ENCODE measurements at places on chromosomes 6 and 20.

GRCh38 chr20:37904845-37905373 lies 2.0 kb downstream of the VSTM2L start:
- DNase-seq: no peak

- DNase-seq: no peak
These were observed 343.3 kb downstream of the ADGRB3 start for GRCh38 chr6:68978411-68978810.

- peak; percentile 74 for DNase-seq
These were observed at the start of gene POLR1H for GRCh38 chr6:30061092-30061857. Gene POLR1H (plus strand): TSS chr6:30061265. CDS start chr6:30061525, 260 bp downstream.

- DNase-seq: no peak
These were observed 33.6 kb downstream of the TMX4 start for GRCh38 chr20:7985916-7986315.

DNA sequence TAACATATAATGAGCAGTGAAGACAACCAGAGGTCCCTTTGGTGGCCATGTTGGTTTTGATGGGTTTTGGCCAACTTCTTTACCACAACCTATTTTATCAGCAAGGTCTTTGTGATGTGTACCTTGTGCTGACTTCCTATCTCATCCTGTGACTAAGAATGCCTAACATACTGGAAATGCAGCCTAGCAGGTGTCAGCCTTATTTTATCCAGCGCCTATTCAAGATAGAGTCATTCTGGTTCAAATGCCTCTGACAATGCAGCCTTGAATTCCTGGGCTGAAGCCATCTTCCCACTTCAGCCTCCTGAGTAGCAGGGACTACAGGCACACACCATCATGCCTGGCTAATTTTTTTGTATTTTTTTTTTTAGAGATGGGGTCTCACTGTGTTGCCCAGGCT lies 7.8 kb upstream of the TRIM38 start:
- no peak for DNase-seq

DNA sequence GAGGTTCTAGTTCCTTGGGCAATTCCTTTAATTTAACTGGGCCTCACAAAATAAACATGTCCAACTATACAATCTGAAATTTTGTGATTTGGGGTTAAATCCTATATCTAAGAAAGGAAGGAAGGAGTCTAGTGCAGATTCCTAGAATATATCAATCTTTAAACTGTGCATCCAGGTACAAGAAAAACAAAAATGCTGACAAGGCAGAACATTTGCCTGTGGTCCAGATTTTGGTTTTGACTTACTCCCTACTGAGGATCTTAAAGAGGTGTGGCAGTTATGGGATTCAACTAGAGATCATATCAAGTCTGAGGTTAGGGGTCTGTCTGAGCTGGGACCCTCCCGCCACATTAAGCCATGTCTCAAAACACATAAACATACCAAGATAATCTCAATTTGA lies 17.7 kb upstream of the COX7A2 start:
- DNase-seq: no peak

DNA sequence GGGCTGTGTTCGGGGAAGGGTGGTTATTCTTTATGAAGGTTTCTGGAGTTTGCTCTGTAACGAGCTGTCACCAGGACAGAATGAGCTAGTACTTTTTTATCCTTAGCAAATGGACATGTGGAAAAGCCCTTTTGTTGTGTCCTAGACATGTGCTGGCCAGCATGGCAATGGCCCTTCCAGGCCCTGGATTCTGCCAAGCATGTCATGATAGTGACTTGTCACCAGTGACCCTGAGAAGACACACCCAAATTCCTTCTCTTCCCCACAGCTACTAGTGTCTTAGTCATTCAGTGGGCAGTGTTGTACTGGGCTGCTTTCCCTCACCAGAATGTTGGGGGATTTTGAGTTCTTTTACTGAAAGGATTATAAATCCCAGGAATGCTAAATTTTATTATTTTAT lies 74.0 kb upstream of the XRN2 start:
- DNase-seq: no peak

DNA sequence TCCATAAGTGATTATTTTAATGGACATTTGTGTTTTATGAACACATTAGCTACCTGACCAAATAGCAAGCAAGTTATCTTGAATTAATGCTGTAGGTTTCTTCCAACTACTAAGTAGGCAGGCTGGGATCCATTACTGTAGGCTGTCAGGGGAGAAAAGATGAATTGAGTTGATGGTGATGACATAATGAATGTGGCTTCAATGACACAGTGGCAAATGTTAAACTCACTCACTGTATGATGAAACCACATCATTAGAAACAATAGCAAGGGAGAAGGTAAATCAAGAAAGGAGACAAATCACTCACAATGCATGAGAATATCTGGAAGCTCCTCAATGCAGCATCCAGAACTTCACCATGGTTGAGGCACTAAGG lies 529.7 kb upstream of the CITED2 start:
- no peak for DNase-seq

- no peak for DNase-seq
These were observed 190.4 kb downstream of the CDKAL1 start for GRCh38 chr6:20724443-20725190.

Measured in activated T-helper 1 cell treated with anti-CD3 and anti-CD28 coated beads, Interleukin-2, amount 50 U/mL, for 16 hours (primary cell).